ENCODE measurements at places on chromosomes 16 and 17. TPM values are rescaled to one million over a fixed set of nuclear protein-coding genes. Genes with fewer than 3 reads are reported as not detected.
A peak's percentile ranks its signal among the peaks of the same experiment; 100 is the strongest.

Gene KPNA2
- total RNA-seq, result 165 TPM

Gene GNAO1
- total RNA-seq, result 2.3 TPM

- H3K27ac ChIP-seq, result peak overlapping the region; percentile 87
- no peaks in the 10 kb centered on the region for H3K27me3 ChIP-seq
Observed at GRCh38 chr16:88857728-88858339, 907 bp downstream of the TRAPPC2L start.

DNA sequence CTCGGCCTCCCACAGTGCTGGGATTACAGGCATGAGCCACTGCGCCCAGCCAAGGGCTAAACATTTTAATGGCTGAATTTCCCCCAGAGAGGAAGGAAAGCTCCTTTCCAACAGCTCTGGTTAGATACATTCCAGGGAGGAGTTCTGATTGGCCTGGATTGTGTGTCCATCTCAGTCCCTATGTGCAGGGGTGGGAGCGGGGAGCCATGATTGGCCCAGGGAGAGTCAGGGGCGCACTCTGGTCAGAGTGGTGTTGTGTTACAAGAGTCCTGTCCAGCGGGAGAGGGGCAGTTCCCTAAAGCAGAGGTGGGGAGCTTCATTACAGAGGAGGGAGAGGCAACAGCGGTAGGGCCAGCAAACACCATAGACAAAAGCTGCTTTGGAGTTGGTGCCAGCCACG, 75.0 kb downstream of the RAP1GAP2 start:
- no peak for DNase-seq
- no peak overlapping the region for H3K27ac ChIP-seq

DNA sequence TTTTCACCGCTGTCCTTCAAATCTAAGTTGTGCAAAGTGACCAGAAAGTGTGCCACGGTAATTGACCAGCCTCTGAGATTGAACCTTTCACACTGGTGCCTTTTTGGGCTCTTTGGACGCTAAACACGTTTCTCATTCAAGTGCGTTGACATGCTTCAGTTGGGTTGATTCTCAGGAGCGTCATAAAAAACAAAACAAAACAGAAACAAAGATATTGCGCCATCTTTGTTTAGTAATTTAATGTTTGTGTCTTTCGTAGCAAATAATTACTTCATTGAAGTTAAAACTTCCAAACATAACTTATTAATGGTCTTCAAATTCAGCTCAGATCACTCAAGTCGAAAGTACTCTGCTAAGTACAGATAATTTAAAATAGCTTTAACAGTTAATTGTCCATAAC, 80.2 kb downstream of the OR1D5 start:
- H3K36me3 ChIP-seq, result no peaks in the 10 kb centered on the region
- H3K4me1 ChIP-seq, result no peaks in the 10 kb centered on the region
- no peak for DNase-seq

- H3K27me3 ChIP-seq, result peaks cover 2% of the 10 kb centered on the region
- DNase-seq, result no peak
- H3K4me3 ChIP-seq, result no peak overlapping the region
- H3K4me1 ChIP-seq, result no peaks in the 10 kb centered on the region
Observed at GRCh38 chr17:74077231-74077630, 126.2 kb upstream of the RPL38 start.

GRCh38 chr16:87842209-87842869, 27.0 kb downstream of the SLC7A5 start:
- H3K36me3 ChIP-seq, result peaks cover 48% of the 10 kb centered on the region
- no peaks in the 10 kb centered on the region for H3K27me3 ChIP-seq
- no peak for DNase-seq
- no peak overlapping the region for H3K4me3 ChIP-seq

GRCh38 chr16:27973678-27974077, 89.8 kb downstream of the GSG1L start:
- no peak overlapping the region for H3K27ac ChIP-seq
- no peak for DNase-seq
- no peaks in the 10 kb centered on the region for H3K36me3 ChIP-seq
- peaks cover 1% of the 10 kb centered on the region for H3K4me1 ChIP-seq

- peaks cover 2% of the 10 kb centered on the region for H3K36me3 ChIP-seq
- H3K27me3 ChIP-seq, result no peaks in the 10 kb centered on the region
- no peak overlapping the region for H3K27ac ChIP-seq
Observed at GRCh38 chr16:17171250-17172143, 299.3 kb downstream of the XYLT1 start.

Gene BCL7C
- 23.6 TPM for total RNA-seq

DNA sequence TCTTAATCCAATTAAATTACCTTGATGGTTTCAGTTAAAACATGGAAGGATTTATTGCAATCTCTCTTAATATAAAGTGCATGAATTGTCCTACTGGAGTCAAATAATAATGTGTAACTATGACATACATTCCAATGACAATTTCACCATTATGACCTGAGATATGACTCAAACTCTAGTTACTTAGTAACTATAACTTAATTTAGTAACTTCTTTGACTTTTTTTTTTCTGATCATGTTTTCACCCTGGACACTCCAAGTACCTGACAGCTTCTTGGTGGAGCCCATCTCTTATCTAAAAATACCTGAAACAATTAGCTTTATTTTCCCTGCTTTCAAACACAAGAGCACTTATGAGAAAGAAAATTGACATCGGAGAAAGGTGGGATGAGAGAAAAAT, 123.7 kb downstream of the STX8 start:
- DNase-seq, result no peak
- no peak overlapping the region for H3K4me3 ChIP-seq
- no peaks in the 10 kb centered on the region for H3K27me3 ChIP-seq
- H3K4me1 ChIP-seq, result no peaks in the 10 kb centered on the region
- no peaks in the 10 kb centered on the region for H3K36me3 ChIP-seq

Gene KRT12
- not detected for total RNA-seq

- H3K4me1 ChIP-seq, result peaks cover 25% of the 10 kb centered on the region
- DNase-seq, result no peak
- no peak overlapping the region for H3K27ac ChIP-seq
Observed at GRCh38 chr16:66568355-66568754, 2.1 kb downstream of the CMTM1 start.

DNA sequence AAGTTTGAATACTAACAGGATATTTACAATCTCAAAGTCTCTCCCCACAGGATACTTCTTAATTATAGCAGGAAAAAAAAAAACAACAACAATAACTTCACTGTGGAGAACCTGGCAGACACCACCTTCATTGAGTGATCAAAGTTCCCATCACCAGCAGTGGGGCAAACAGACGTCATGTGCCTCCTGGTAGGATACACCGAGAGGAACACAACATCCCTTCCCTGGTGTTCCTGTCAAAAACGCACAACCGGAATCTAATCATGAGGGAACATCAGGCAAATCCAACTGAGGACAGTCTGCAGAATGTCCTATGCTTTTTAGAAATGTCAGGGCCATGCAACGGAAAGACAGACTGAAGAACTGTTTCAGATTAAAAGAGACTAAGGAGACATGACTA, 80.0 kb downstream of the ZFHX3 start:
- H3K27ac ChIP-seq, result no peak overlapping the region
- no peaks in the 10 kb centered on the region for H3K4me1 ChIP-seq
- no peaks in the 10 kb centered on the region for H3K27me3 ChIP-seq
- no peak for DNase-seq
- H3K4me3 ChIP-seq, result no peak overlapping the region

Gene GINS3
- 16.0 TPM for total RNA-seq

DNA sequence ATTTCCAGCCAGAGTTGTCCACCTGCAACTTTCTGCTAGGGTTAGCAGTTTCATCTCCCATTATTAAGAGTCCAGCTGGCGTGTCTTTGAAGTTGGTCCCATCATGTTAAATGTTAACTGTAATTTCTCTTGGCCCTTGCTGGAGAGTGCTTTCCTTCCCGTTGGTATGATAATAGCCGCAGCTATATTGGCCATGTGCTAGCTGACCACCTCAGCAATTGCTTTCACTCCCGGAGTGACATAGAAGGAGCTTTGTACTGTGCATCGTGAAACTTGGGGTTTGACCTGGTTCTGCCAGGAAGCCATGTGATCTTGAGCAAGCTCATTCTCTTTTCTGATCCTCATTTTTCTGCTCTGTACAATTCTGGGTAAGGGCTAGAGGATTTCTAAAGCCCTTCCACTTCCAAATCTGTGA, 81.0 kb upstream of the TBX2 start:
- no peak overlapping the region for H3K4me3 ChIP-seq
- no peaks in the 10 kb centered on the region for H3K4me1 ChIP-seq
- H3K36me3 ChIP-seq, result no peaks in the 10 kb centered on the region
- no peak overlapping the region for H3K27ac ChIP-seq
- H3K27me3 ChIP-seq, result no peaks in the 10 kb centered on the region
- DNase-seq, result no peak

DNA sequence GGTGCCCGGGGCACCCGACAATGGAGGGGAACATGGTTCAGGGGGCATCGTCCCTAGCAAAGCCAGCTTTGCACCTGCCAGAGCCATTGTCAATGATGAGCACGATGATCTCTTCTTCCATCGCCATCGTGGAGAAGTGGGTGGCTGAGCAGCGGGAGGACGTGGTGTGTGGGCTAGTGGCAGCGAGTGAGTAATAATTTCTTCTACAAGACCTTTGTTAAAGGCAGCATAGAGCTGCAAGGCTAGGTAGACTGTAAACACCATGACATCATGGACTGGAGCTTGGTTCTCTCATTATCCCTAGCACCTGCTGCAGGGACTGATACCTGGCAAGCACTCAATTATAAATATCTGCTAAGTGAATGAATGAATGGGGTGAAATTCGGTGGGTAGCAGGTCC, 6.7 kb upstream of the HEATR3 start:
- H3K27me3 ChIP-seq, result no peaks in the 10 kb centered on the region
- no peaks in the 10 kb centered on the region for H3K4me1 ChIP-seq
- peak; percentile 39 for DNase-seq
- no peaks in the 10 kb centered on the region for H3K36me3 ChIP-seq
- H3K27ac ChIP-seq, result no peak overlapping the region

DNA sequence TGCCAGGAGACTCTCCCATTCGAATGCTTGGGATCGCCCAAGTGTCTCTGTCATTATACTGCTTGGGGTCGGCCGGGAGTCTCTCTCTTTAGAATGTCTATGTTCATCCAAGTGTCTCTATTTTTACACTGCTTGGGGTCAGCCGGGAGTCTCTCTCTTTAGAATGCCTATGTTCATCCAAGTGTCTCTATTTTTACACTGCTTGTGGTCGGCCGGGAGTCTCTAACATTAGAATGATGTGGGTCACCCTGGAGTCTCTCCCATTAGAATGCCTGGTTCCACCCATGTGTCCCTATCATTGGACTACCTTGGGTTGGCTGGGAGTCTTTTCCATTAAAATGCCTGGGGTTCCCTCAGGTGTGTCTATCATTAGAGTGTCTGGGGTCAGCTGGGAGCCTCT, 2230.4 kb downstream of the TP53TG3F start:
- DNase-seq, result no peak
- no peaks in the 10 kb centered on the region for H3K4me1 ChIP-seq
- no peaks in the 10 kb centered on the region for H3K27me3 ChIP-seq

DNA sequence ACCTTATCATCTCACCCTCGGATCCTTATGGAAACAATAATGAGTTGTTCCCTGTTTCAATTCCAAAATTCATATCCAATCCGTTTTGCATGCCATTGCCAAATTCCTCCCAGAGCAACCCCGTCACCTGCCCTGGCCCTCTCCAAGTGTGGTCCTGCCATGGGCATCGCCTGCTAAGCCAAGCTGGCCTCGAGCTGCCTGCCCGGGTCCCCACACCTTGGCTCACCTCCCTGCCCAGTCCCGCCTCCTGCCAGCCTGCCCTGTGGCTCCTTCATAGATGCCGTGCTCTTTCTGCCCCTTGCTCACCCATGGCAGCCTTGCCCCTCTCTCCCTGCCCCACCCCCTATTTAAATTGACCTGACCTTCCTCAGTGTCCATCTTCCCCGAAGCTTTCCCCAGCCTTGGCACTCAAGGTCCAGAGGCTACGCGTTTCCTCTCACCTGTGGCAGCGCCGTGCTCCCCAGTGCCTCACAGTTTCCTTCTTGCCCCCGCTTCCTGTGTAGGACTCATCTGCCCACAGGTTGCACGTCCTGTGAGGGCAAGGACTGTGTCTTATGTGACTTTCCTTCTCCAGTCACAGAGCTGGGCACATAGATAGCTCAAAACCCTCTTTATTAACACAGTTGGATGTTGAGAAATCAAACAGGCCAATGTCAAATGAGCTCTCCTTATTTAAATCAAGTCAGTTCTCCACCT, 12.7 kb downstream of the MAPT start:
- peak; percentile 80 for DNase-seq
- H3K36me3 ChIP-seq, result peaks cover 1% of the 10 kb centered on the region
- H3K27me3 ChIP-seq, result peaks cover 33% of the 10 kb centered on the region

Gene RGS9
- total RNA-seq, result 1.9 TPM

Gene RNF43
- total RNA-seq, result 1.1 TPM

GRCh38 chr17:38797158-38797490, 2.2 kb downstream of the PIP4K2B start:
- H3K27me3 ChIP-seq, result no peaks in the 10 kb centered on the region
- H3K4me3 ChIP-seq, result peak overlapping the region; percentile 83
- peaks cover 43% of the 10 kb centered on the region for H3K4me1 ChIP-seq
- peak overlapping the region; percentile 2 for H3K27ac ChIP-seq
- no peak for DNase-seq

DNA sequence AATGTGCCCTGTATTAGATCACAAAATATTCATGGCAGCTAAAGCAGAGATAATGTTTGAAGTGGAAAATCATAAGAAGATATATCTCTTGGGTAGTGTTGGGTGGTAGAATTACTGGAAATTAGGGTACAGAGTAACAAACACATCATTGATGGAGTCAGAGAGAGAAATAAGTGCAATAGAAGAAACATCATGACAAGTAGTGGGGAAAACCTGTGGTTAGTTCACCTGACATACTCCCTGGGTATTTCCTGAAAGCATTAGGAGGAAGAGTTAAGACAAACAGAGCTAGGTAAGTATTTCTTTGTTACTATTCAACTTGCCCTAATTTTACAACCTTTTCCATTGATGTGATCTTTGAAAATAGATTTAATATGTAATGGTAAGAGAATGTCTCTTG, 691.9 kb upstream of the SOX9 start:
- no peak for DNase-seq
- H3K36me3 ChIP-seq, result no peaks in the 10 kb centered on the region
- H3K27me3 ChIP-seq, result no peaks in the 10 kb centered on the region
- H3K4me1 ChIP-seq, result no peaks in the 10 kb centered on the region

- H3K4me1 ChIP-seq, result no peaks in the 10 kb centered on the region
- H3K27me3 ChIP-seq, result no peaks in the 10 kb centered on the region
- no peak overlapping the region for H3K27ac ChIP-seq
- H3K4me3 ChIP-seq, result no peak overlapping the region
Observed at GRCh38 chr16:74477226-74477625, 55.9 kb upstream of the CLEC18B start.

Gene TSPOAP1
- total RNA-seq, result 24.1 TPM

Gene UNC119
- total RNA-seq, result 44.8 TPM

Gene TNFSF13
- 6.9 TPM for total RNA-seq

DNA sequence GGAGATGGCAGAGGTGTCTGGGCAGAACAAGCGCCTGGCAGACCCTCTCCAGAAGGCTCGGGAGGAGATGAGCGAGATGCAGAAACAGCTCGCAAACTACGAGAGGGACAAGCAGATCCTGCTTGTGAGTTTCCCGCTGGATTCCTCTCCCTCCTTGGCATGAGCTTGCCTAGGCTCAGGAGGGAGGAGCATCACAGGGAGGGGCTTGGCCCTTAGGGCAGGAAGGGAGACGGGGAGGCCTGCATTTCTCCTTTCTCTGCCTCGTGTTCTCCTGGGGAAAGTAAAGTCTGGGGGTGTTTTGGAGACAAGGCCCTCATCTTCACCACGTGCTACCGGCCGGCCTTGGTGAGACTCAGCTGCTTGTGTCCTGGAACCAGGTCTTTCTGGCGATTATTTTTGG, 18.0 kb upstream of the DBNDD1 start:
- no peak overlapping the region for H3K27ac ChIP-seq
- no peaks in the 10 kb centered on the region for H3K27me3 ChIP-seq
- peaks cover 10% of the 10 kb centered on the region for H3K36me3 ChIP-seq
- no peaks in the 10 kb centered on the region for H3K4me1 ChIP-seq

Gene ANKRD40CL
- not detected for total RNA-seq

Gene RAB11FIP4
- total RNA-seq, result 38.2 TPM

Gene DHRS7C
- total RNA-seq, result not detected

Gene SOX8
- 1.6 TPM for total RNA-seq

Data from activated CD8-positive, alpha-beta T cell treated with anti-CD3 and anti-CD28 coated beads for 36 hours (primary cell).